Mononuclear cell (primary cell): ENCODE measurements at places on chromosomes 4 and X. TPM values are rescaled to one million over a fixed set of nuclear protein-coding genes. Genes with fewer than 3 reads are reported as not detected.

KLHL13 gene
- 0.63 TPM for total RNA-seq

LUZP4 gene
- not detected for total RNA-seq

PSAPL1 gene
- not detected for total RNA-seq

NCAPG gene
- 0.42 TPM for total RNA-seq

DDX60 gene
- 15.4 TPM for total RNA-seq

CT45A10 gene
- total RNA-seq: not detected
